ENCODE measurements at places on chromosomes 1 and 21.

DNA sequence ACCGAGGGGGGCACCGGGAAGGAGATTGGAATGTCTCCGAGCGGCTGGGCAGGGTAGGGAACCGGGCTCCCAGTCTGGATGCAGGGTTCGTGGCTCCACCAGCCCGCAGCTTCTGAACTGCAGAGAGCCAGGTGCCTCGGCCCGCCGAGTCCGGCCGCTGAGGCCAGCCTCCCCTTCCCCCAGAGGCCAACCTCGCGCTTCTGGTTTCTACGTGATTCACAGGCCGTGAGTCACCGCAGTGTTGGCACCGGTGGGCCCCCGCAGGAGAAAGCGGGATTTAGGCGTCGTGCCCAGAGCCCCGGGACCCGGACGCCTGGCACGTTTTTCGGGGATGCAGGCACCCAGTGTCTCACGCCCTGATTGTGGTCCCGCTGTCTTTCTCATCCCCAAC is 458 bp downstream of the CRABP2 start:
- DNase-seq = no peak

GRCh38 chr1:216705676-216706075 is 17.6 kb downstream of the ESRRG start:
- DNase-seq = no peak

- DNase-seq = no peak
Observed at GRCh38 chr1:2180297-2181245, 14.0 kb downstream of the FAAP20 start.

- DNase-seq = no peak
Observed at GRCh38 chr1:156055281-156056048, 883 bp downstream of the LAMTOR2 start.

- no peak for DNase-seq
Observed at GRCh38 chr1:94677714-94678113, 136.2 kb upstream of the F3 start.

GRCh38 chr1:220239213-220239612 is 33.0 kb downstream of the RAB3GAP2 start:
- no peak for DNase-seq

DNA sequence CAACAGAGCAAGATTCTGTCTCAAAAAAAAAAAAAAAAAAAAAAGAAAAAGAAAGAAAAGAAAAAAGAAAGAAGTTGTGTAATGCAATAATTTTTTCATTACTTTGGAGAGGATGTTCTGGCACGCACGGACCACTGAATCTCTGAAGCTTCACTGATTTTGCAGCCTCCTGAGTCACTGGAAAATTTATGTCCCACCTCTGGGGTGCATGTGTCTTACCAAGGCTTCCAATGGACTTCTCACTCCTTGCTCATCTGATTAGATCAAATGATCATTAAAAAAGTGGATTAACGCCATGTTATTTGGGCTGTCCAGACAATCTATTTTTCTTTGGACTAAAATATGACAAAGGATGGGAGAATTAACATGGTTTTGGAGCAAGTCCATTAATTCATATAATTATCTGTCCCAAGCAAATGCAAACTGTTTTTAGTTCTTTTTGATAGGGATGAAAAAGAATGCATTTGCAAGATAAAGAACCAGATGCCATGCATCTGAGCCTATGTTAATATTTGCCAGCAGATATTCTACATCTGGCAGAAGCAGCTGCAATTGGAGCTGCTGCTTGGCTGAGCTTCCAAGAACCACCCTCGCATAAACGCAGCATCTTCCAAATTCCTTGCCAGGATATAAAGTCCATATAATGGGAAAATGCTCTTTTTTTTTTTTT is 10.1 kb upstream of the MAP1LC3C start:
- DNase-seq = no peak

DNA sequence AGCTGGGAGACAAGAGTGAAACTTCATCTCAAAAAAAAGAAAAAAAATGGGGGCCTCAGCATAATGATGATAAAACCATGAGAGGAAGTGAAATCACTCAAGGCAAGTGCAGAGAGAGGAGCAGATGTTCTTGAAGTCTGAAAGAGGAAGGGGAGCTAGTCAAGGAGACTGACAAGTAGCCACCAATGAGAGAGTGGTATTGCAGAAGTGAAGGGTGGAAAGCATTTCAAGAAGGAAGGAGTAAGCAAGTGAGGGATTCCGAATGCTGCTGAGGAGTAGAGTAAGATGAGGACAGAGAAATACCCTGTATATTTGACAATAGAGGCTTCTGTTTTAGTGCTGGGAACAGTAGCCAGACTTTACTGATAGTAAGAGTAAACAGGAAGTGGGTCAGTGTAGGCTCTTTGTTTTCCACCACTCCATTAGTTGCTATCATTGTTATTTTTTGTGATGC is 2.9 kb downstream of the TATDN3 start:
- no peak for DNase-seq

DNA sequence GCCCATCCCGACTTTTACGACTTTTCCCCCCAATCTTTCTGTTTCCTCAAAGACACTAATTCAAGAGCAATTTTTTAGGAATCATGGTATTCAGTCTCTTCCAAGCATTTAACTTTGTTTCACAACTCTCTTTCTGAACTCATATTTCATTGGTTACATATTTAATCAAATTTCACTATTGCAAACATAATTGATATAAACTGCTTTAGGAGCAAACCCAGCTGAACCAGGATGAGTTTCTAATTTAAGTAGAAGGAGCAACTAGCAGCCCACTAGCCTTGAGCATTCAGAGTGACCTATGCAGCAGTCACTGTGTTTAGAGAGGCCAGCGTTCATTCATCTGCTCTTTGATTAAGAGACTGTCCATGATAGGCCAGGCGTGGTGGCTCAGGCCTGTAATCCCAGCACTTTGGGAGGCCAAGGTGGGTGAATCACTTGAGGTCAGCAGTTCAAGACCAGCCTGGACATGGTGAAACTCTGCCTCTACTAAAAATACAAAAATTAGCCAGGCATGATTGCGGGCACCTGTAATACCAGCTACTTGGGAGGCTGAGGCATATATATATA is 1.8 kb downstream of the CELA2B start:
- no peak for DNase-seq

- DNase-seq = no peak
Observed at GRCh38 chr1:182431278-182431677, 18.7 kb upstream of the RGSL1 start.

GRCh38 chr1:180157576-180158057 is 2.9 kb downstream of the QSOX1 start:
- DNase-seq = no peak

DNA sequence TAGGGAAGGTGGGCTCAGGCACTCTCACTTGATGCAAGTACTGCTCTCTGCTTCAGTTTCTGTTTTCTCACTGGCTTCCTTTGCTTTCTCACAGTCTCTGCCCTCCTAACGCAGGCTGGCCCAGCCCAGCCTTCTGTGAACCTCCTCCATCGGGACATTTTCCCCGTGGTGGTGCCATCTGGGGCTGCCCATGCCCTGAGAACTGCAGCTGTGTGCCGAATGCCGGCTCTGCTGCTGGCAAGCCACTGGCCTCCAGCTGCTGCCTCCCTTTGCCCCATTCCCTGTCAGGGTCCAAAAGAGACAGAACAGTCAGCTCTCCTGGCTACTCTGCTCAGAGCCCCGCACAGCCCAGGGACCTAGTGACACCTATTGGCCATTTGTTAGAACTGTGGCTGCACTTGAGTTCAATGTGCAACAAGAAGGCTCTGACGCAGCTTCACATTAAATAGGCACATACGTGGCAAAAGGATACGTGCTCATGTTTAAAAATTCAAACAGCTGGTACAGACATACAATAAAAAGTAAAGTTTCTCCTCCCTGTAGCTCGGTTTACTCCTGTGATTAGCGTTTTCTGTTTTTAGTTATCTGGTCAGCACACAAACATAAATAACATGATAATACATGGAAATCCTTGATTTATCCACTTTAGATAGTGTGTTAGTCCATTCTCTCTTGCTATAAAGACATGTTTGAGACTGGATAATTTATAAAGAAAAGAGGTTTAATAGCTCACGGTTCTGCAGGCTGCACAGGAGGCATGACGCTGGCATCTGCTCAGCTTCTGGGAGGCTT is 46.6 kb downstream of the FCRL5 start:
- peak; percentile 66 for DNase-seq

GRCh38 chr1:183239793-183240525 is 53.9 kb downstream of the LAMC2 start:
- DNase-seq = no peak

Measured in NCI-H187 (cell line).